ENCODE measurements at places on chromosomes 6 and 20.

DNA sequence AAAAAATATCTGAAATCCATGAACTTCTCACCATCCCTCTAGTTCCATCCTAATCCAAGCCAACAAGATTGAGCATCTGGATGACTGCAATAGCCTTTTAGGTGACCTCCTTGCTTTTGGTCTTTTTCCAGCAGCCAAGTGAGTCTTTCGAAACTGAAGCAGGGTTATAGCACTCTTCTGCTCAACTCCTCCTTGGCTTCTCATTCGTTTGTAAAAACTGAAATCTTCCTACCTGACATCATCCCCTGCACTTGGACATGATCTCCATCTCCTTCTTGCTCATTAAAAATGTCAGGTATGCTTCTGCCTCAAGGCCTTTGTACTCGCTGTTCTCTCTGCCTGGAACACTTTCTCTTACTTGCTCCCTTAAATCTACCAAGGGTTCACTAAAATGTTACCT is 46.0 kb downstream of the STX7 start:
- DNase-seq = no peak

DNA sequence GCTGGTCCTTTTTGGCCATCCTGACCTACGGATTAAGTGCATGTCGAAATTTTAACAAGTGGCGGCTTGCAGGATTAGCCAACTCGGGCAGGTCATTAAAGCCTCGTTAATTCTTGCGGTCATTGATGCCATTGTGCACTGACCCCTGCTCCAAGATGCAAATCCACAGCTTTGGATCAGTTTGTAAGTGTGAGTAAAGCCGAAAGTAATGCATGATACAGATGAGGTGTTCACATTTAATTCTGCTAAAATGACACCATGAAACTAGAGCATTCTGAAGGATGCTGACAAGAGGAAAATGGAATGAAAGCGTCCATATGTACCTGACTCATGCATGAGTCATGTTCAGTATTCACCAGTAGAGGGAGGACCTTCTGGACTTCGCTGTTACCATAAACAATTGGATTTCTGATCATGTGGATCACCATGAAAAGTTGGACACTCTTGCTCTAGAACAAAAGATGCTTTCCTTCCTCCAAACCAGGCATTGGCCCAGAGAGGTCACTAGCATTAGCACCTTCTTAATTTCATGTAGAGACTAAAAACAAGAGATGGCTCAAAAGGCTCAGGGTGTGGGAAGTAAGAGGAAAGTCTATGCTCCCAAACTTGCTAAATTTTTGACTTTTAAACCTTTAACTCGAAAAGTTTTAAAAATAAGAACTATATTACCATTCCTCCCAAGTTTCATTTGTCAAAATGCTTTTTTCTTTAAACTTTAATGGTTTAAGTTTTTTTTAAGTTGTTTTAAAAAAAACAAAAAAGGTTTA is 48.0 kb downstream of the MUC22 start:
- no peak for DNase-seq

- DNase-seq = no peak
Measured at GRCh38 chr20:3930265-3931206, 41.3 kb downstream of the PANK2 start.

DNA sequence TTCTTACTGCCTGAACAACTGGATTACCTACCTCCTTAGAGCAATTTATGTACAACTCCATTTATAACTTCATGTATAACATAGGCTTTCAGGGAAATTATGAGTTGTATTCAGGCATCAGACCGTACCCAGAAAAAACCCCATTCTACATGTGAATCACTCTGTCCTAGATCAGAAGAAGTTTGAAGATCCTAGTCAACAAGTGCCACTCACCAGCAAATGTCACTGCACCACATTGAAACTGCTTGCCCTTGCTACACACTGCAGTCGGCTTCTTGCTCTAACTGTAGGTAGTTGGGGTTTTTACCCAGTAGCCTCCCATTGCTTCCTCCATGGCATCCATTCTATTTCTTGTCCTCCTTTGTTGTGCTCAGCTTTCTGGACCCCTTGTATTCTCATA is 132.4 kb downstream of the DNAH8 start:
- DNase-seq = no peak

- DNase-seq = no peak
Measured at GRCh38 chr6:21039926-21040325, 505.7 kb downstream of the CDKAL1 start.

GRCh38 chr6:137919837-137920730 is 53.0 kb downstream of the TNFAIP3 start:
- no peak for DNase-seq

DNA sequence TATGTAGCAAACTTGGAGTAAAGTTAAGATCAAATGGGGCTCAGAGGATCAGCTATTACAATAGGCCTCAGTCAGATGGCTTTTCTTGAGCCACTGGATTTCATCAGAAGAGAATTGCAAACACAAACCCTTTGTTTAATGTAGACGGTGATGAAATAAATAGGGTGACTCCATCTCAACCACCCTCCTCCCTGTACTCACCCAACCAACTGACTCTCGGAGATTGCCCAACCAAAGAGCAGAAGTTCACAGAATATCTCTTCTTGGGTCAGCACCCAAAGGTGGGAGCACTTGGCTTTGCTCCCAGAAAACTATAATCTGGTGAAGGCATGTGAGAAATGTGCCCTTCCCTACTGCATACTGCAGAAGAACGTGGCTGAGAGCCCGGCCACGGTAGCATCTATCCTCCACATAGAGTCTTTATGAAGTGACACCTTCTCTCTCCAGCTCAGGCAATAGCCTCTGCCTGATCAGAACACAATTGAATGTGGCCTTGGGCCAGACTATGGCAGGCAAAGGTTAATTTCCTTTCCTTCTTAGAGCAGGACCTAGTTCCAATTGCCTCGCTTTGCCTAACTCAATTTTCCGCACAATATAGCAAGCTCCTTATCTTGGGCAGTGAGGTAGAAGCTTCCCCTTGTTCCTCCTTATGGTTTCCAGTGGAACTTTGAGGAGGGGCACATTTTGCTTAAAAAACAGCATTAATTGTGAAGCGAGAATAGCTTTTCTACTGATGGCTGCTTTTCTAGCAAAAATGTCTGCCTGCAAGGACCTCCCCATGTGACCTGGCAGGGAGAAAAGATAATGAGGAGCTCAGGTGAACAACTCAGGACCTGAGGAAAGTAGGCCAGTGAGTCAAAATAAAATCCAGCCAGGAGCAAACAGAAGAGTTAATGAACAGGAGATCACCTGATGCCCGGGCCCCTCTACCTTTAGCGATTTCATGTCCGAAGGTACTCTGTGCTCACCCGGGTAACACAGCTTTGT is 79.4 kb downstream of the GFOD1 start:
- no peak for DNase-seq

DNA sequence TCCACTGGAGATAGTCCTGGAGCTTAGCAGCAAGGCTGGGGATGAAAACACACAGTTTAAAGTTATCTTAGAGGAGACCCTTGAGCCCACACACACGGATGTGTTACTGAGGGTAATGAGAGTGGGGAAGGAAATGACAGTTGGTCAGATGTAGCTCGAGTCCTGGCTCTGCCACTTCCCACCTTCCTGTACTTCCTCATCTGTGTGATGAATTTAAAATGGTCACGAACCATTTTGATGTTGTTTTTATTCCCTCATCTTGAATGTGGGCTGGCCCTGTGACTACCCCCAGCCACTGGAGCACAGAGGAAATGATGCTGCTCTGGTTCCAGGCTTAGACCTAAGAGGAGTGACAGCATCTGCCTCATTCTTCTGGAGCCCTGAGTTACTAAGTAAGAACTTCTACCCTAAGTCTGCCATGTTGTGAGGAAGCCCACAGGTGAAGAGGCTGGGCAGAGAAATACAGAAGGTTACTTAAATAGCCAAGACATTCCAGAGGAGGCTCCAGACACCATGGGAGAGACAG is 141.2 kb downstream of the NRN1 start:
- DNase-seq = no peak

GRCh38 chr6:121651420-121651819 is 216.0 kb downstream of the GJA1 start:
- DNase-seq = no peak

DNA sequence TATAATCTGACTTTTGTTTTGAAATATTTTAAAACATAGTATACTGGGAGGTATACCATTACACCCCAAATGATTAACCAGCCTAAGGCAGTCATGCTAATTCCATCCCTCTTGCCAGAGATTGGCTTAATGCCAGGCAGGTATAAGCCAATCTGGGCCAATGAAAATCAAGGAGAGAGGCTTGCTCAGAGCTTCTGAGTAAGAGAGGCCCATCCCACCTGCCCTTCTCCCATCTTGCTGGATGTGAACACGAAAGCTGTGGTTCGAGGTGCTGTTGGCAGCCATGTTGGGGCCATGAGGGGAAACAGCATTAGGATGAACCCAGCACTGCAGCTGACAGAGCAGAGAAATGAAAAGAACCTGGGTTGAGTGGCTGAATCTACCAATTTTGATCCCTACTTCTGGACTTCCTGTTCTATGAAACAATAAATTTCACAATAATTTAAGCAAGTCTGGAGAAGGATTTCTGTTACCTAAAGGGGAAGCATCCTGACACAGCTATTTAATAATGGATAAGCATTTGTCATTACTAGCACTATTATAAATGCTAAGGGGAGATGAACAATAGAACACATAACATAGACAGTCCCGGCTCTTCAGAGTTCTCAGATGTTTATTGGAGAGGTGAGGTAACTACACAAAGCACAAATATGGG is 152.3 kb downstream of the CDC5L start:
- no peak for DNase-seq

DNA sequence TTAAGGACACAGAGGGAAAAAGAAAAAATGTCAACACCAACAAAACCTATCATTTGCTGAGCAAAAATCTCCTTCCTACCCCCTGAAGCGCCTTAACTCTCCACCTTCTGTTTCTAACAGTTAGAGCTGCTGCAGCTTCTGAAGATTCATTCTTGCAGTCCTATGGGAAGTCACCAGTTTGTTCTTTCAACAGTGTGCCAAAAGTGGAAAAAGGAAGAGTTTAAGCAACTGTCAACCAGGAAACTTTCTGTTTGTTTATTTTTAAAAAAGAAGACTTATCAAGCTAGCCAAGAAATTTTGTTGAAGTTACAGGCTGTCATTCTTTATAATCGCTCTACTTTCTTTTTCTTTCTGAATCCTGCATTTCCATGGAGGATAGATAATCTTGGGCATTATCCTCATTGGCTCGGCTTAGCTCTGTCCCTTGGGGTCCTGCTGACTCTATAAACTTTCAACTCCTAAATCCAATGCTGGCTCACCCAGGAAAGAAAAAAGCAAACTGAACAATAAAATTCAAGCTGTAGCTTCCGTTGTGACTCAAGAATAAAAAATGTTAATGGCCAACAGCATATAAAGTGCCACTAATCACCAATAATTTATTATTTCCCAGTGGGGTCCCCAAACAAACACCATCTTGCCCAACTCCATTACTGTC is 172.8 kb upstream of the CITED2 start:
- no peak for DNase-seq

- no peak for DNase-seq
Measured at GRCh38 chr6:27754408-27754782, 157.8 kb downstream of the OR2B2 start.

DNA sequence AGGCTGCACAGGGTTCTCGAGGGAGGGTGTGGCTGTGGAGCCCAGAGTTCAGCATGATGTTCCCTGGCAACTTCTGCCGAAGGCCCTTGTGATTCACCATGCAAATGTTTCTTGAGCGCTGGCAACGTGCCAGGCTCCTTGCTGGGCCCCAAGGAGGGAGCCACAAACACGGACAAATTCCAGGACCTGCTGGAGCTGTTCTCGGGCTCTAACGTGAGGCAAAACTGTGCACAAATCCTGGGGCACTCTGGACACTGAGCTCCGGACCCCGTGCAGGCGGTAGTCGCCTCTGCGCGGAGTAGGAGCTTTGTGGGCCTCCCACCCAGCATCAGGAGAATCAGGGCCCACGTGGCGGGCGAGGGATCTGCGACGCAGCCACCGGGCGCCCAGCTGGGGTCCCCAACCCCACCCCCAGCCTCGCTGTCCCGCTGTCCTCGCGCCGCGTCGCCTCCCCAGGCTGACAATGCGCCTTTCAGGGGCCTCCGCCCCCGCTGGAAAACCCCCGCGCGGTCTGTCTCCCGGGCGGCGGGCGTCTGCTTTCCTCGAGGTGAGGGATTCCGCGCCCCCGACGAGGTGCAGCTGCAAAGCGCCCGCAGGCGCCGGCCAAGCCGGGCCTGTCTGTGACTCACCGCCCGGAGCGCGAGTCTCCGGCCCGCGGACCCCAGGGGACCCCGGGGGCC is 31.7 kb upstream of the SCUBE3 start:
- no peak for DNase-seq

- no peak for DNase-seq
Measured at GRCh38 chr20:32160341-32160740, 47.2 kb downstream of the PLAGL2 start.

GRCh38 chr6:159533568-159533967 is 159.5 kb downstream of the SOD2 start:
- no peak for DNase-seq

GRCh38 chr6:72649032-72649984 is 27.4 kb downstream of the KCNQ5 start:
- DNase-seq = no peak

- DNase-seq = no peak
Measured at GRCh38 chr6:49913636-49914375, 47.5 kb upstream of the CRISP1 start.

- DNase-seq = no peak
Measured at GRCh38 chr6:132919045-132919860, 104.9 kb downstream of the RPS12 start.

- no peak for DNase-seq
Measured at GRCh38 chr6:31752739-31753319, 9.6 kb upstream of the SAPCD1 start.

- no peak for DNase-seq
Measured at GRCh38 chr6:129059650-129060049, 176.7 kb downstream of the LAMA2 start.

DNA sequence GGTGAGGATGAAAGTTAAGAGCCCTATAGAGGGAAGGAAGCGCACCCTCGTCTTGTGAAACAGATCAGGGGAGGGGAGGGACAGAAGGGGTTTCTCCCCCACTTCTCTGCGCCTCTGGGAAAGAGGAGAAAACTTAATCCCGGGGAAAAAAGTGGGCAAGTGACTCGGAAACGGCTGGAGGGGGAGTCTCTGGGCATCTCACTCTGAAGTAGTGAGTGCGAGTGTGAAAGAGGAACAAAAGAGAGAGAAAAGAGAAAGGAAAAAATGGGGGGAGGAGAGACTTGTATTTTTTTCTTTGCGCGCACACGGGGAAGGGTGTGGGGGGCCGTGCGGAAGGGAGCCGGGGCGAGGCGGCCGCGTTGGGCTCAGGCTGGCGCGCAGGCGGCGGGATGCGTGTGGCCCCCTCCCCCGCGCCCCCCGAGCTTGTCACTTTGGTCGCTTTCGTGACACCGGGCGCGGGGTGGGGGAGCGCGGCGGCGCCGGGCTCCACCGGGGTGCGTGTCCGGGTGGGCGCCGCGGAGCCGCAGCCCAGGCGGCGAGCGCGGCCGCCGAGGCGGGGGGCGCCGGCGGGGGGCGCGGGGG is 454 bp downstream of the L3MBTL3 start:
- DNase-seq = no peak

Data from stimulated activated CD4-positive, alpha-beta T cell treated with anti-CD3 and anti-CD28 coated beads, TNF-alpha, amount 100 ng/mL, for 1 hour (primary cell).